ENCODE measurements at places on chromosomes 3 and 15.

DNA sequence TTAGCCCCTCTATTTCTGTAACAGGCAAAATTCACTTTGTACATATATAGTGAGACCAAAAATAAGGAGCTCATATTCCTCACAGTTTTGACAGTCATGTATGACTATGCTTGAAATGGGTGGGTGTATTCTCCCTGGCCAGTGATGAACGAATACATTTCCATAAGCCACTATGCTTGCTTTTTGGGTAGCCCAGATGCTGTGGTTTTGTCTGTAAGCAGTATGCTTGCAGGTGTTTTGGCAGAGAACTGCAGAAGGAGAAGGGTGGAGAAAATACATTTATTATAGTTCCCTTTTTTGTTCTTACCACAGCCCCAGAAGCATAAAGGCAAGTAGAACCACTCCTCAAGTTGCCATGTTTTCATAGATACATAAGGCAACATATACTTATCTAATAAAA is 131.2 kb downstream of the RBMS3 start:
- DNase-seq: no peak

DNA sequence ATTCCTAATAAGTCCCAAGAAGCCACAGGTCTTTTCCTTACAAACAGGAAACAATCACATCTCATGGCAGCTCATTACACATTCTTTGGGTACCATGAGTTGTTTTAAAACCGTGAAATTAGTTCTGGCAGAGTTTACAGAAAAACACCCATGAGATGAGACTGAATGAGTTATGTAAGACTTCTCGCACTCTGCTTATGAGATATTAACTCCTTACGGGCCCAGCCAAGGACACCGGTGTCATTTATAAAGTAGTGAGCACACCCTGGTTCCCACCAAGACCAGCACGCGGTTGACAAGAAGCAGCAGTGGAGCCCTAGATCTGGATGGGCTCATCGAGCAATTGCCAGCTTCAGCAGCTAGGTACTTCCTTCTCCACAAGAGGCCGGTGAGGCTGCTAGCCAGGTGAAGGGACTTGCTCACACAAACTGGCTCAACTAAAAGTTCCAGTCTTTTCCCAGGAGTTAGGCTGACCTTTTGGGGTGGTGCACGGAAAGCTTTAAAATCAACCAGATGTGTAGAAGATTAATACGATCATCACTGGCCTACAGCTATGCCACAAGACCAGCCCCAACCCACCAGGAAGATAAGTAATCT is 318.6 kb upstream of the ICE2 start:
- DNase-seq: no peak

DNA sequence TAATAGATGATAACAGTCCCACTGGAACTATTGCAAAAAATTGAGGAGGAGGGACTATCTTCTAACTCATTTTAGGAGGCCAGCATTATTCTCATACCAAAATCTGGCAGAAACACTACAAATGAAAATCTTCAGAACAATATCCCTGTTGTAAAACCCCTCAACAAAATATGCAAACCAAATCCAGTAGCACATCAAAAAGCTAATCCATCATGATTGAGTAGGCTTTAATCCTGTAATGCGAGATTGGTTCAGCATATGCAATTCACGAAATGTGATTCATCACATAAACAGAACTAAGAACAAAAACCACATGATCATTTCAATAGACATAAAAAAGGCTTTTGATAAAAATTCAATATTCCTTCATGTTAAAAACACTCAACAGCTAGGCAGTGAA is 23.9 kb upstream of the PLSCR2 start:
- no peak for DNase-seq

- DNase-seq: no peak
Measured at GRCh38 chr15:69154684-69155083, 5.8 kb upstream of the GLCE start.

DNA sequence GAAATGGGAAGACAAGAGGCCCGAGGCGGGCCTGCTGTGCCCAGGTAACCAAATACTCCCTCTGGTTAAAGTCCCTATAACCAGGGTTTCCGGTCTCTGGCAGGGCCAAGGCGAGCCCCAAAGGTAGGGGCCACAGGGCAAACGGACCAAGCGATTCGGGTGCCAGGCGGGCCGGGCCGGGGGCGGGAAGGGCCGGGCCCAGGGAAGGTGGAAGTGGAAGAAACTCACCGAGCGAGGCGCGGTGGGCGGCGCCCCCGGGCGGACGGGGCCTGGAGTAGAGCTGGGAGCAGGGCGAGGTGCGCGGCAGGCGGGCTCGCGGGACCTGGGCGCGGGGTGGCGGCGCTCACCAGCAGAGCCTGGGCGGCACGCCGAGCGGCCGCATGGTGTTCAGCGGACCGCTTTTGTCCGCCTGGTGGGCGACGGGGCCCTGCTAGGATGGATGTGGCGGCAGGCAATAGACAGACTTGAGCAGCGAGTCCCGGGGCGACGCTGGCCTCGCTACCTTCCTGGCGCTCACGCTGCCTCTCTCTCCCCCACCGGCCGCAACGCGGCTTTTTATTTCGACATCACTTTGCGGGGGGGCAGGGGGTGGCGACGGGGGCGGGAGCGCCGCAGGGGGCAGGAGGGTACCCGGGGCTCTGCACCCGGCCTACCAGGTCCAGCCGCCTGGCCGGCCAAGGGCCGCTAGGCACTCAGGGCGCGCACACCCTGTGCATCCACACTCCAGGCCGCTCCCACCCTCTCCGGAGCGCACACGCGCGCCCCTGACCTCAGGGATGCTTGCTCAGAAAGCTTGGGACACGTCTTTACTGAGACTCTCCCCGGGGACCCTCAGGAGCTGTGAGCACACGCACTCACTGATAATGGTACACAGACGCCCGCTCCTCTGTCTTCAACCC is at the start of gene GATA2:
TSS of gene GATA2 (minus strand) at position 531 of the 899 bp plus-strand sequence. CDS start 6,170 bp downstream, outside the sequence.
- no peak for DNase-seq

DNA sequence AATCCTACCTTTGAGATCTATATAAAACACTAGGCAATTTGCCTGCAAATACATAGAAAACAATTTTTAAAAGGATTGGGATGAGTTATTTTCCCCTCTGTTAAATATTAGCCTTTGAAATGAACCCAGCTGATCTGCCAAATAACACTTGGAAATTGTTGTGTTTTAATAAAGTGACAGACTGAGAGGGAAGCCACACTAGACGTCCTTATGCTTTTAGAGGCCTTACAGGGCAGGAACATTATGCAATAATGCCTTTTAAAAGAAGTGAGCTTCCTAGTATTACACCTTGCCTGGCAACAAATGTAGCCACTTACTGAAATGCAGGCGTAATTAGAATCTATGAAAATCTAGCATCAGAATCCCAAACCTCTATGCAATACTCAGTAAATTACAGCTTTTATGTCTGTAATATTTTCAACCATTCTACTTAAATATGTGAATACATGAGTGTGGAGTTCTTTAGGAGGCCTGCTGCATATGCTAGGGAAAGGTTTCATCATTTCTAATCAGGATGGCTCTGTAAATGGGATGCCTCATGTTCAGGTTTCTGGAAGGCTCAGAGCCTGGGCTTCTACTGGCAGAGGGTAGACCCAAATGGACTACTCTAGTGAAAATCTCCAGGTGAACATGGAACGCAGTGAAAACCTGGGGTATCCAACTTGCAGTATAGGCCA is 20.3 kb downstream of the AGTR1 start:
- no peak for DNase-seq

- DNase-seq: no peak
Measured at GRCh38 chr3:16302082-16302631, 37.1 kb downstream of the OXNAD1 start.

- DNase-seq: no peak
Measured at GRCh38 chr3:15279671-15280402, 52.5 kb downstream of the SH3BP5 start.

GRCh38 chr15:85318048-85318731 is 62.2 kb upstream of the AKAP13 start:
- no peak for DNase-seq

- no peak for DNase-seq
Measured at GRCh38 chr3:178186666-178187065, 349.6 kb upstream of the KCNMB2 start.

DNA sequence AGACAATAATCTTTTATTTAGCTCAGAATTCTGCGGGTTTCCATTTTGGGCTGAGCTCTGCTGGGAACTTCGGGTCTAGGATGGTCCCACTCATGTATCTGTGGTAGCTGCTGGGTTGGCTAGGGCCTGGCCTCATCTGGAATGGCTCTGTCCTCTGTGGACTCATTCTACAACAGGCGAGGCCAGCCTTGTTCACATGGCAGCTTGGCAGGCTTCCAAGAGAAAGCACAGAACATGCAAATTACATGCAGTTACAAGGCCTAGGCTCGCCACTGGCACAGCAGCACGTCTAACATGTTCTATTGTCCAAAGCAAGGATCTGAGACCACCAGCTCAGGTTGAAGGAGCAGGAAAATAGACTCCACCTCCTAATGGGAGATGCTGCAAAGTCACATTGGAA is 431.4 kb downstream of the PDCD6IP start:
- DNase-seq: no peak

GRCh38 chr3:65026151-65026550 is 338.4 kb upstream of the ADAMTS9 start:
- DNase-seq: no peak

DNA sequence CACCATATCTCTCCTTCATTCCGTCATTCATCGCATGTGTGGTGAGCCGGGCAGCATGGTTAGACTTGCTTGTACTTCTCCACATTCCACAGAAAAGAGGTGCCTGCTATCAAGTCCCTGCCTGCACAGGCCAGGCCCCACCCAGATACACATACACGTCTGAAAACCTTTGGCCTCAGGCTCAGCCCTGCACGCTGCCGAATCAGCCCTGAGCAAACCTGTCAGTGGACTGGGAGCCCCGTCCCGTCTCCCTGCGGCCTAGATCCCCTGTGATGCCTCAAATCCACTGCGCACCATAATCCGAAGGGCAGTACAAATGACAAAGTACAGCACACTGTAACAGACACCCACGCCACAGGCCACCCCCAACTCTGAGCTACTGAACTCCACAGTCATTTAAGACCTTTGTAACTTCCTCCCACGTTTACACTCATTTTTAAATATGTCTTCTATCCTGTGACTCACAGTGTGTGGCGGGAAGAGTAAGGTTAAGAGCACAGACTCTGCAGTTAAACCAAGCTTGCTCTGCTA is 67.1 kb downstream of the MB21D2 start:
- no peak for DNase-seq

GRCh38 chr3:182364723-182365650 is 428.3 kb upstream of the ATP11B start:
- no peak for DNase-seq

All from activated T-cell treated with anti-CD3 and anti-CD28 coated beads for 1 hour (primary cell).